Tibial nerve (tissue), 4 donors: ENCODE measurements at places on chromosomes 1 and 21. TPM values are rescaled to one million over a fixed set of nuclear protein-coding genes. Genes with fewer than 3 reads are reported as not detected.

The CLDN14 gene
- total RNA-seq = 1.3 TPM

- DNase-seq = no peak
These were observed 79.0 kb upstream of the HMGB4 start for GRCh38 chr1:33784876-33785275.

DNA sequence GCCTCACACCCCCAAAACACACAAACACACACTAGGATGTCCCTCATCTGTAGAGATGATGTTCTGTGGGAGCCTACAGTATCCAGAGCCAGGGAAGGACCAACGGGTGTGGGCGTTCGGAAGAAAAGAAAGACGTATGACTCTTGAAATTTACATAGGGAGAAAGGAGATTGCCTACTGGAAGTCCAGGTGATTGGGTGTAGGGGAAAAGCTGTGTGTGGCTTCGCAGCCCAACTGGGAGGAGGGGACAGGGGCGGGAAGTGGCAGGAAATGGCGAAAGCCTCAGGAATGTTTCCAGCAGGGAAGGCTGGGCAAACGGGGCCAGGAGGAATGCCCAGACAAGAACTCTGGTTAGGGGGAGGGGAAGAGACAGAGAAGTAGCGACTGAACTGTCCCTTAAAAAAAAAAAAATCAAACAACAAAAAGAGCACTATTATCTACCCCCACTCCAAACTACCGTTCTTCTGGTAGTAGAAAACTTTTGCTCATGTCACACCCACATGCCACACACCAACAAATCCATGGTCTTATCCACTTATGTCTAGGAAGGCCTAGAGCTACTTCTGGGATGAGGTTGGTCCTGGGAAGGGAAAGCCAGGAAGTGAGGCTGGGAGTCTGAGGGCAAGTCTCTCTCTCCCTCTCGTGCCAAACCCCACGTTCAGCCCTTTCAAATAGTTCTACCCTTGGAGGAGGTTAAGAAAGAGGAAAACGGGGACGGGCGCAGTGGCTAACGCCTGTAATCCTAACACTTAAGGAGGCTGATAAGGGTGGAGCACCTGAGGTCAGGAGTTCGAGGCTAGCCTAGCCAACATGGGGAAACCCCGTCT, 1.8 kb upstream of the CKS1B start:
- DNase-seq = peak; percentile 44

DNA sequence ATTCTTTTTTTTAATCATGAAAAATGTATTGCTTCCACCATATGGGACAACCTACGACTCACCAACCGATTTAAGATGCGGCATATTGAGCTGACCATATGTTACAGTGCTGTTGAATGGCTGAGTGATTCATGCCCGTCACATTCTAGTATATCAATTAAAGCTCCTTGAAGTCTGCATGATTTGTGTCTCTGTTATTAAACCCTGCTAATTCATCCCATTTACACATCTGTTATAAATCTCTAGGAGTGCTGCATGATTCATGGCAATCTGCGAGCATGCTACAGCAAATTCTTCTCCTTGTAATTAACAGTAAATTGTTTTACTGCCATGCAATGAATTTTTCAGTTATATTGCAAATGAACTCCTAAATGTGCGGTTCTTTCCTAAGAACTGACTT, 239.8 kb downstream of the USH2A start:
- no peak for DNase-seq

DNA sequence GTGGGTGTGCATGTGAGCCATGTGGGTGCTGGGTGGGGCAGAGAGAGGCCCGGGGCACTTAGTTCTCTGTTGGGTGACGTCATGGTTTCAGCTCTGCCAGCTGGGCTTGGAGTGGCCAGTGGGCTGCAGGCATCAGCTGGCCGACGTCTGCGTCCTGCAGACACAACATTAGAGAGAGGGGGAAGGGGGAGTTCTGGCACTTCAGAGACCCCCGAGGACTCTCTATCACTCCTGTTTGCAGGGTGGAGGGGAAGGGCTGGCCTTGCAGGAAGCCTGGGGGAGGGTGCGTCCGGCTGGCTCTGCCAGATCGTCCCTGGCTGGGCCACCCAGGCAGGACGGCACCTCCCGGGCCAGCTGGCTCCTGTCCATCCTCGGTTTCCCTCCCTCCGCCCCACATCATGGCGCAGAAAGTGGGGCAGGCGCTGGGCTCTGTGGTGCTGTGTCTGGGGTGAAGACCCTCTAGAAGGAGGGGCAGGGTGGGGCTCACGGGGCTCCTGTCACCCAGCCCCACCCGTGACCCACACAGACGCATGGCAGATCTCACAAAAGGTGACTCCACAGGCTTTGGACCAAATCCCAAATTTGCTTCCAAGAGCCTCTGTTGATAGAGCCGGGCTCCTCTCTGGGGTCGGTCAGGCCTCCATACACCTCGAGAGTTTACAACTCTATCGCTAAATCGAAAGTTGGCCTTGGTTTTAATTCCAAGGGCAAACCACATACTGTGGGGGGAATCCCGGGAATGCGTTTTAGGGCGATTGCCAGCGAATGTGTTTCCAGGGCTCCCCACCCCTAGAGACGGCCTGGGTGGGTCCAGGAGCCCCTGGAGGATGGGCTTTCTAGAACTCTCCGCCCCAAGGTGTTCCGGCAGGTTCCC, 73.4 kb upstream of the TTC34 start:
- no peak for DNase-seq

- DNase-seq = no peak
These were observed 59.7 kb downstream of the TNR start for GRCh38 chr1:175683491-175684298.

GRCh38 chr1:233277637-233278606, 17.6 kb downstream of the PCNX2 start:
- no peak for DNase-seq

GRCh38 chr1:25197235-25197975, 34.9 kb downstream of the SYF2 start:
- no peak for DNase-seq
